ENCODE measurements at places on chromosomes 4 and X.

GRCh38 chr4:171981185-171981584 lies 168.0 kb downstream of the GALNTL6 start:
- no peak for DNase-seq

DNA sequence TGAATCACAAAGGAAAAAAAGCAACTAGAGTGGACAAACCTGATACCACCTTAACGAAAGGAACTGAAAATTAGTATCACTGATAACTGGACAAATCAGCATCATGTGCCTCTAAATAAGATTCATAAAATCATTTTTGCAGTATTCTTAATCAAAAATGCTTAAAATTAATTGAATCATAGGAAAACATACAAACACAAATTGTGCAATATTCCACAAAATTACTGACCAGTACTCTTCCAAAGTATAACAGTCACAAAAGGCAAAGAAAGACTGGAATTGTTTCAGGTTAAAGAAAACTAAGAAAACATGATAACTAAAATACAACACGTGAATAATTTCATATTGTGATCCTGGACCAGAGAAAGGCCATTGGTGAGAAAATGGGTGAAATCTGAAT lies 27.1 kb downstream of the FBXW7 start:
- no peak for DNase-seq

DNA sequence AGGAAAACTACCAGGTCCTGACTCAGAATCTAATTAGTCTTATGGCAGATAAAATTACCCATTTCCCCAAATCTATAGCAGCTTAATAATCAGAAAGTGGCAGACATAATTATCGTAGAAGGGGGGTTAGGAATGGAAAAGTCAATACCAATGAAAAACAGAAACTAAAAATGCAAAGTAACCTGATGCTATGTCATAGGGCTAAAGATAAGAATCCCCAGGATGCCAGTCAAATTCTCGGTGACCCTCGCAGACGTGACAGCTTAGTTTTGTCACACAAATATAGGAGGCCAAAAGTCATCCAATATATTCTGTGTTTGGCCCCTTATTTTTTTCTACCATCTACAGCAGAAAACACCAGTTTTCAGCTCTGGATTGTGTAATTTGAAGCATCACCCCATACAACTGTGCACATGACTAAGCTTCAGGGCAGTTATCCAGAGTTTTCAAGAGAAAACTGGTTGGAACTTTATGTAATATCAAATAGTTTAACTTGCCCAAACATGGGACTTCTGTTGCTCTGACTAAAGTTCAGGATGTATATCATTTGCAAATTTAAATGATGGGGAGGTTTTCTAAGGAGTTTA lies 30.9 kb downstream of the RASSF6 start:
- no peak for DNase-seq

DNA sequence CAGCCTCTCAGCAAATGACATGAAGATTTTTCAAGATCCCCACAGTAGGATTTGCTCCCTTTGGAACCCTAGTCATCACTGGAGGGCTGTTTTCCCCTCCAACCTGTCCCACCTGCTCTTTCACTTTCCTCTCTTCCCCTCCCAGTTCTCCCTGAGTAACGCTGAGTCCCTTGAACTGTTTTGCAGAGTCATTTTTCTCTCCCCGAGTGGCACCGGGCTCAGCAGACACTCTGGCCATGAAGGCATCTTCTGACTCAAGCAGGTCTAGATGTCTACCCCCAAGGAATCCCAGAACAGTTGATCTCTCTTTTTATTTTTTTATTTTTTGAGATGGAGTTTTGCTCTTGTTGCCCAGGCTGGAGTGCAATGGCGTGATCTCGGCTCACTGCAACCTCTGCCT lies 52.2 kb downstream of the HTRA3 start:
- DNase-seq: no peak

DNA sequence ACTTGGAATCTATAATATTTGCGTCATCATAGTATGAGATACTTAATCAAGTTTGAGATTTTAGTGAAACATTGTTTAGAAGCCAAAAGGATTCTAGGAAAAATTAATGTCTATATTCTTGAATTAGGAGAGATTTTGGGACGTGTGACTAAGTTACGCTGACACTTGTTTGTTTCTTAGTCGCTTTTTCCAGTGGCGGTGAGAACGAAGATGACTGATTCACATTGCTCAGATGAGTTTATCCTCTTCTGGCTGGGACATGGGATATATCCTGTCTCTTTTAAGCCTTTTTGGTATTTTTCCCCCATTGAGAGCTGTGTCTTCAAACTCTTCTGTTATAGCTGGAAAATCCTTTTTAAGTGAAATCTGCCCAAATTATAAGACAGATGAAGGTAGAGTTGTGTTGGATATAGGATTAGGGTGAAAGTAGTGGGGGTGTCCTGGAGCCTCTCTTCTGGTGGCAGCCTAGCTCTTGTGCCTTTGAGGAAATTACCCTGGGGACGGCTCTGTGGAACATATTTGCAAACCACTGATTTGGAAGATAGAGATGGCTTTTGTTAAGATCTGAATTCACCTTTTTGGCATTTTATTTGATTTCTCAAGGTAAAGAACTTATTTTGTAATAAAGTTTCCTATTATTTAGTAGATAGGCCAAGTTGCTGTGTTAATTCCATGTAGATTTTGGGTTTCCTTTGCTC lies 49.7 kb downstream of the HTT start:
- DNase-seq: no peak

- no peak for DNase-seq
These were observed 45.1 kb downstream of the RPS3A start for GRCh38 chr4:151144329-151145072.

DNA sequence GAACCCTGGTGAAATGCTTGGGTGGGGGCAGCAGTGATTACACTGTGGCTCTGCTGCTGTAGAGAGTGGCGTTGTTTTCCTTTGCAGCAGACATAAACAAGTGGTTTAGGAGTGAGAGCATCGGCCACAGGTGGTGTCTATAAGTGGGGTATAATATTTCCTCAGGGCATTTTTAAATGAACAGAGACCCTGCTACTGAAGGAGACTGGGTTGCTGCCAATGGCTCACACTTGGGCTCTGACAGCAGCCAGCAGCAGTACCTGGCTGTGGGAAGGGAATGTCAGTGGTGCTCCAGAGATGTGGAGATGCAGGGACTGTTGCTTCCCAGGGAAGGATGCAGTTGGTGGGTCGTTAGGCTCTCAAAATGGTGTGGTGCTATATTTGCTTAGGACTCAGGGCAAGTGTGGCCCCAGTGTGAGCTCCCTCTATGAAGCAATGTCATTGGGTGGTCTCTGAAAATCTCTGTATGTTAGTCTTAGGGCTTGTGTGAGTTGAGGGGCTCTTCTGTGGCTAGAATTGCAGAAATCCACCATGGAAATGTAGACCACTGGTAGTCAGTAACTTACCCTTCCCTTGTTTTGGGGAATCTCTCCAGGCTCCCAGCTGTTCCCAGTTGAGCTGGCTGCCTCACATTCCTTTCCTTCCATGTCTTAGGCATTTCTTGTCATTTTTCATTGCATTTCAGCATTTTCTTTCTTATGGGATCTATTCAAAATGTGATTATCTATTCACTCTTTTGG lies 1023.0 kb upstream of the GRID2 start:
- no peak for DNase-seq

GRCh38 chrX:95907081-95907480 lies 777.6 kb upstream of the DIAPH2 start:
- DNase-seq: no peak

DNA sequence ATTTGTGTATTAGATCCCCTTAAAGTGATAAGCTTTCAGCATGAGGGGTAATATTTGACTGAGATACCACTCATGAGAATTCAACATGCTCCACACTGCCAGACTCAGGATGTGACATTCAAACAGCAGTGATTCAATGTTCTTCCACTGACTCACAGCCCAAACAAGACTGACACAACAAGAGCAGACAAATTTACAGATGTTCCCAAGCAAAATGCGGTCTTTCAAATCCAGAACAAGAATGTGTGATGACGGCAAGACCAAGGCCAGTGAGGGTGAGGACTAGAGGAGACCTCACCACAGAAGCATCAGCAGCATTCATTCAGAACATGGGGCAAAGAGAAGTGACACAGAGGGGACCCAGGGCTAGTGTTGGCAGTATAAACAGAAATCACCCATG lies 99.3 kb upstream of the GRIA3 start:
- DNase-seq: no peak

DNA sequence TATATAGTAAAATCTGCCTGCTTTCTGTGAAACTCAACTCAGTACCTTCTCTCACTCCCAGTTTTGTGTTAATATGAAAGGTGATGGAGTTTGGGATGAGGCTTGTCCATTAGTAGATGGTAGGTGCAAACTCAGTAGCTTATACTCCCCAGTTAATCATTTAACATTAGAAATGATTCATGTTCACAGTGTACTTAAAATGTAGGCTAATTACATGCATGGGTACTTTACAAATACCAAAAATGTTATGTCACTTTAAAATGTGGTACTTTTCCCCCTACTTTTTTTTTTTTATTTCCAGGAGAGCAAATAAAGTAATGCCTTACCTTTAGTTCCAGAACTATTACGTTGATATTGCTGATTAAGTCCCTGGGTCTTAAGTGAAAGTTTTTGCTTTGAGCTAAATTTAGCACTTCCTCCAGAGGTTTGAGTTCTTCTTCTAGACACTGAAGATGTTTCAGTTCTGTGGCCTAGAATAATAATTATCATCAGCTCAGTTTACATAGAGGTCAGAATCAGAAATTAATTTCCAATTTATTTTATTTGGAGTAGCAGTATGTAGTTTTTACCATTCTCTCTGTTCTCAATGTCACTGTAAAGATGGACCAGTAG lies 3.0 kb downstream of the IL2 start:
- DNase-seq: no peak

DNA sequence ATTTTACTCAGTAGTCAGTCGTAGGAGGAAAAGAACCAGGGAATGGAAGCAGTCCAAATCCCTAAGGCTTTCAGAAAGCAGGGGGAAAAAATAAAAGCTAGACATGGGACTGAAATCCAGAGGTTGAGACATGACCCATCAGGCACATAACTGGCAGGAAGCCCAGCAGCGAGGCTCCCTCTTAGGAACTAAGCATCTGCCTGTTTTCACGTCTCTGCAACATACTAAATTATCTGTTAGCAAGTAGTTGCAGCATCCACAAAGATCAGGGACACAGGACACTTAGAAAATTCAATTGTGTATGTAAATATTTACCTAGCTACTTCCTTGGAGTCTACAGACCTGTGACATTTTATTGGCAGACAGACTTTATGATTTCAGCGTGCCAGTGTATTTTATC lies 118.0 kb upstream of the EDNRA start:
- no peak for DNase-seq

DNA sequence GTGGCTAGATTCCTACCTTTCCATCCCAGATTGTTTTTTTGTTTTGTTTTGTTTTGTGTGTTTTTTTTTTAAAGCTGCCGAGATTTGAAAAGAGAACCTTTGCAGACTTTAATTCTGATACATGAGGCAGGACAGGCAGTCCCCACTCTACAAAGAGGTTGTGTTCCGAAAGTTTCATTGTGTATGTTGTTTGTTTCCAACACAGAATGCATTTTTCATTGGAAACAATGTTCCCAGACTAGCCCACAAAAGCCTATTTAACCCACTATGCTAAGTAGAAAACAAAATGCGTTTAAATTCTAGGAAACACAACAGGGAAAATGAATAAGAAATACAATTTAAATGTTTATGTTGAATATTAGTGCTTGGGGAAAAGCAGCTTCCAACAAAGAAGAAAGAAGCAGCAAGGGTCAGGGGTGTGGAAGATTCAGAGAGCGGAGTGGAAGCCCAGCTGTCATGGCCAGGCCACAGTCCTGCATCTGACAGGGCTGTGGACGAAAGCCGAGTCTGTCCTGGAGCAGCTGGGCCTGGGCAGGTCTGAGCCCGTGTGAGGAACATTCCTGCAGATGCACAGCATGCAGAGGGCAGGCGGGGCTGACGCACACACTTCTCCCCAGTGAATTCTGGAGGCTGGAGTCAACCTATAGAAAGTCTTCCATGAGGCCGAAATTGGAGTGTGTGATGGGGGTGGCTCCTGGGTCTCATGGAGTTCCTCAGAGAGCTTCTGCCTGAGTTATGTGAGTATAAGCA lies 12.4 kb upstream of the SETD7 start:
- no peak for DNase-seq

DNA sequence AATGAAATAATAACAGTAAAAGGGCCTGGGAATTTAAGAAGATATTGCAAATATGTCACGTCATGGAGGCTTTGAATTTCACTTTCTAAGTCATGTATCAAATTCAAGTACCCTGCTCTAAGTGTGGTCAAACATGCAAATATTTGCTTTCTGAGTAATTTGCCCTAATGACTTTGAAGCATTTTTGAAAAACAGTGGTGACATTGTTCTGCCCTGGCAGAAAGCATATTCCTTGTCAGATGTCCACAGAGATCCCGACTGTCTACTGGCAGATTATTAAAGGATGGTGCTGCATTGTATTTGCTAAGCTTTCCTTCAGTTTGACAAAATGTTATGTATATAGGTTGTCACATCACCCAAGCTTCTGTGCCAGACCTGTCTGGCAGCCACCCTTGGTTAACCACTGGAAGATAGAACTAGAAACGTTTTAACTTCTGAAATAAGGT lies 92.5 kb downstream of the ANK2 start:
- DNase-seq: no peak

DNA sequence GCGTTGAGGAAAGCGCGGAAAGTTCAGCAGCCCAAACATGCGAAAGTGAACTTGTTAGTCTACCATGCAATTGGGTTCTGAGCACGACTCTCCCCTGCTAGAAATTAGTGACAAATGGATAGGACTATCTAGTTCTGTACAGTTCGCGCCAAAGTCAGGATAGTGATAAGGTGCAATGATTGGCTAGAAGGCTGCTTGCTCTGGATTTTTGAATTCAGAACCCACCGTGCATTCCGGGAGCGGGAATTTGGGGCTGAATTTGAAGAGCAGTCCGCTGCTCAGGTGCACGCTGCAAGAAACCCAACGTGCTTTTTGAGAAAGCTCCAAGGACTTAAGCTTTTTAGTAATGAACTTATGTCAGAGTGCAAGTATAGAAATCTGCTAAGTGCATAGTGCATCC lies 732 bp upstream of the ESX1 start:
- DNase-seq: no peak

DNA sequence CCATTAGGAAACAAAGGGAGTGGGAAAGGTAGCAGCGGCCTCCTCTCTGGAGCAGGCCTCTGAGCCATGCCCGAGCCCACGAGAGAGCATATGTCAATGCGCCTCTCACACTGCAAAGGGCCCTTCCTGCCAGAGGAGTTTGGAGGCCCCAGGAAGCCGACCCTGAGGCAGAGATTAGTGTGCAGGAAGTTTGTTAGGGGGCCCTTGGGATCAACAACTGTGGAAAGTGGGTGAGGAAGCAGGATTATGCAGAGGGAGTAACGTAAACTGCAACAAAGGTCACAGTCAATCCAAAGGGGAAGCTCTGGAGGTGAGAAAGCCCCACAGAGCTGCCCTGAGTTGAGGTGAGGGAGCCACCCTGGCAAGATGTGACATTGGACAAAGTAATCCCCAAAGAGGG lies 17.4 kb downstream of the RTL5 start:
- DNase-seq: no peak

- no peak for DNase-seq
These were observed 66.8 kb upstream of the EXOC1L start for GRCh38 chr4:55752810-55753209.

GRCh38 chrX:132071254-132071653 lies 48.2 kb downstream of the STK26 start:
- no peak for DNase-seq

All from stimulated activated CD8-positive, alpha-beta memory T cell treated with anti-CD3 and anti-CD28 coated beads, Interleukin-2, amount 100 ng/mL, for 1 hour (primary cell).